ENCODE measurements at places on chromosomes 16 and 17. TPM values are rescaled to one million over a fixed set of nuclear protein-coding genes. Genes with fewer than 3 reads are reported as not detected.

DNA sequence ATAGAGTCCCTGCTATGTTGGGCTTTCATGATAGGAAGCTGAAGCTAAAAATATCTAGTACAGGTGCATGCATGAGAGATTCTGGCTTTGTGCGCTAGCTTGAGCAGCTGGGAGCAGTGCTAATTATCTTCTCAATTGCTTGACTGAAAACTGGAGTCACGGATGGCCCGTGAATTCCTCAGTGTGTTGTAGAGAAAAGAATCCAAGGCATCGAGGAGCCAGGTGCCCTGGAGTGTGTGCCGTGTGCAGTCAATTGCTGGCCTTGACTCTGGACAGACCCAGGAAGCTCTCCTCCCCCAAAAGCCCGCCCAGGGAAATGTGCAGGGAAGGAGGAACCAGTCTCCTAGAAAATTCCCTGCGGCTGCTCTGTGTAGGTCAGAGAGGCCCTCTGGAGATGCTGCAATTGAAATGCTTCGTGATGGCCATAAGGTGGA lies 14.2 kb downstream of the LGALS3BP start:
- DNase-seq: no peak
- no peak overlapping the region for H3K4me3 ChIP-seq
- H3K27ac ChIP-seq: no peak overlapping the region
- H3K27me3 ChIP-seq: no peaks in the 10 kb centered on the region

GRCh38 chr16:13645601-13646245 lies 274.2 kb upstream of the ERCC4 start:
- no peak overlapping the region for H3K4me3 ChIP-seq
- H3K27ac ChIP-seq: no peak overlapping the region
- no peaks in the 10 kb centered on the region for H3K27me3 ChIP-seq
- no peaks in the 10 kb centered on the region for H3K4me1 ChIP-seq
- no peaks in the 10 kb centered on the region for H3K36me3 ChIP-seq

DNA sequence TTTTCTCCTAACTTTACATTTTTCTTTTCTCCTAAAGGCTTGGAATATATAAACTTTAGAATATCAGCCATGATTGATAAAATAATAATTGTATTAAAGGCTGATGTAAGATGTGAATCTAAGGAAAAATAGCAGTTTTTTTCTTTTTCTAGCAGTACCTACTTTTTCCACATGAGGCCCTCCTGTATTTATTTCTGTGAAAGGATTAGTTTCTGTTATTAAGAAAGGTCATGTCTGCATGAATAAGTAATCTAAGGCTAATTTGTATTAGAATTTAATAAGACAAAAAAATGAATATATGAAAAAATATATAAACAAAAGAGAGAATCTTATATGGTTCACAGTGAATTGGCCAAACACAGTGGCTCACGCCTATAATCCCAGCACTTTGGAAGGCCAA lies 85.3 kb downstream of the STXBP4 start:
- DNase-seq: peak; percentile 58
- H3K4me3 ChIP-seq: no peak overlapping the region
- peaks cover 31% of the 10 kb centered on the region for H3K4me1 ChIP-seq
- H3K36me3 ChIP-seq: peaks cover 3% of the 10 kb centered on the region
- H3K27me3 ChIP-seq: no peaks in the 10 kb centered on the region

DNA sequence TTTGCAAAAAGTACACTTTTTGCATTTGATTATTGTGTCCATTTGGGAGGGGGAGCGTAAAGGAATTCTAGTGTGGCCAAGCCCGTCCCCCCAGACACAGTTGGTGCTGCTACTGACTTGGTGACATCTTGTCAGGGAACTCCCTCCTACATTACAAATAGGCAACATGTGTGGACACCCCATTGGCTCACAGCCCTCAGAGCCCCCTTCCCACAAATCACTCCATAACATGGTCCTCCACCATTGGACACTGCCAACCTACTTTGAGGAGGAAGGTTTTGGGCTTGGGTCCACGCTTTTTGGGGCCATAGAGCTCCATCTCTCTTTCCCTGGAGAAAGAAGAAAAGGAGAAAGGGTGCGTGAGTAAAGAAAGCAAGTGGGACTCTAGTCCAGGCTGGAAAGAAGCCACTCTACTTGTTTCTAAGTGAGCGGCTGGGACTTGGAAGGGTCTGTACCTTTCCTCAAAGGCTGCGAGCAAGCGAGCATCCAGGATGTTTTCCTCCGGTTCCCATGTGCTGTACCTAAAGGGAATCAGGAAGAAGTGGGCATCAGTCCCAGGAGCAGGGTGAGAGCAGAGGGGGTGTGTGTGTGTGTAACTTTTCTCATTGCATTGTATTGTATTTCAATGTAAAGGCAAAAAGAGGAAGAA lies 958 bp downstream of the CBX8 start:
- H3K36me3 ChIP-seq: peaks cover 15% of the 10 kb centered on the region
- H3K4me3 ChIP-seq: peak overlapping the region; percentile 88
- H3K4me1 ChIP-seq: peaks cover 65% of the 10 kb centered on the region
- DNase-seq: no peak

- H3K27ac ChIP-seq: no peak overlapping the region
- no peak for DNase-seq
- H3K4me3 ChIP-seq: no peak overlapping the region
- H3K27me3 ChIP-seq: peaks cover 5% of the 10 kb centered on the region
- no peaks in the 10 kb centered on the region for H3K4me1 ChIP-seq
- no peaks in the 10 kb centered on the region for H3K36me3 ChIP-seq
Measured at GRCh38 chr16:72159801-72160200, 12.2 kb downstream of the PMFBP1 start.

DNA sequence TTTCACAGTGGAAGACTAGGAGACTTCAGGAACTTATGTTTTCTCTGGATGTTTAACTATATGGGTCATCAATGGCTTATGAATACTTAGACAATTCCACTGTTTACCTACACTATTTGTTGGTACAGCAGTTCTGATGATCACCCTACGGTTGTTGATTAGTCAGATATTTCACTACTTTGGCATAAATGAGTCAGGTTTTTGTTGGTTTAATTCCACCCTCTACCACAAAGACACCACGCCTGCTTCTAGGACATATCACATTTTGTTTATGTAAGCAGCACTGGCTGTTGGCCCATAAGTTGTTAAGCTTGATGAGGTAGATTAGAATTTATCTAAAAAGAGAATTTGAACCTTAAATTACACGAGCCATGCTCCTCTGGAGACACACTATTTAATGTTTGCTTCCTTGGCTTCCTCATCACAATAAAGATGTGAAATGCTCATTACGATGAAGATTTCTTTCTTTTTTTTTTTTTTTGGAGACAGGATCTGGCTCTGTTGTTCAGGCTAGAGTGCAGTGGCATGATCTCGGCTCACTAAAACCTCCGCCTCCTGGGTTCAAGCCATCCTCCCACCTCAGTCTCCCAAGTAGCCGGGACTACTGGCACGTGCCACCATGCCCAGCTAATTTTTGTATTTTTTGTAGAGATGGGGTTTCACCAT lies 4.3 kb downstream of the GDE1 start:
- peaks cover 25% of the 10 kb centered on the region for H3K36me3 ChIP-seq
- no peak overlapping the region for H3K4me3 ChIP-seq
- H3K27ac ChIP-seq: no peak overlapping the region
- peaks cover 18% of the 10 kb centered on the region for H3K4me1 ChIP-seq

DNA sequence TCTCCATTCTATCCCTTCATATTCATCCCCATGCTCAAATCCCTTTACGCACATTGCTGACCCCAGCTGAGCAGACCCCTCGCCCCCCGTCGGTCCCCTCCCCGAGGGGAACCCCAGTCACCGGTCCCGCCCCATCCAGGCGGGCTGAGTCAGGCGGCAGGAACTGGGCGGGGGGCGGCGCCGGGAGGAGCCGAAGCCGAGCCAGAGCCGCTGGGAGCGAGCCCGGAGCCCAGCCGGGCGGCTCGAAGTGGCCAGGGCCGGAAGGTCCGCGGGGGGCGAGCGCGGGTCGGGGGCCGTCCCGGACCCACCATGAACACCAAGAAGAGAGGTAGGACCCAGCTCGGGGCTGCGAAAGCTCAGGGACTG lies 8.6 kb downstream of the RIPOR1 start:
- peaks cover 14% of the 10 kb centered on the region for H3K4me1 ChIP-seq
- peaks cover 3% of the 10 kb centered on the region for H3K36me3 ChIP-seq
- H3K27ac ChIP-seq: no peak overlapping the region
- H3K27me3 ChIP-seq: peaks cover 12% of the 10 kb centered on the region
- H3K4me3 ChIP-seq: peak overlapping the region; percentile 60

GRCh38 chr16:30766933-30767284 lies 4.8 kb downstream of the RNF40 start:
- peaks cover 86% of the 10 kb centered on the region for H3K36me3 ChIP-seq
- H3K4me1 ChIP-seq: peaks cover 10% of the 10 kb centered on the region
- no peak overlapping the region for H3K4me3 ChIP-seq

GRCh38 chr17:31492880-31493655 lies 101.6 kb downstream of the RAB11FIP4 start:
- H3K4me1 ChIP-seq: no peaks in the 10 kb centered on the region
- no peaks in the 10 kb centered on the region for H3K27me3 ChIP-seq
- no peaks in the 10 kb centered on the region for H3K36me3 ChIP-seq
- H3K27ac ChIP-seq: no peak overlapping the region

DNA sequence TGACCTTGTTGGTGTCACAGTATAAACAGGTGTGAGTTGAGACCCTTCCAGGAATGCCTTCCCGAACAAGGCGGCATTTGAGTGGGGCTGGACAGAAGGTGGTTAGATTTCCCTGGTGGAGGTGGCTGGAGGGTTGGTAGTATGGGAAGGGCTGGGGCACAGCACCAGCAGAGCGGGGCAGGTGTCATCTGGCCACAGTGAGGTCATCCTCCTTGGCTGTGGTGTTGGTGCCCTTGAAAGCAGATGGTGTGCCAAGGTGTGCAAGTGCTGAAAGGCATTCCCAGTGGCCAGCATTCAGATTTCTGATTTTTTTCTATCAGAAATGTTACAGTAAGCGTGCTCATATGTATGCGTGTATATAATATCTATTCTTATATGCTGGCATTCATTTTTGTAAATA lies 126.6 kb downstream of the LAT start:
- H3K27ac ChIP-seq: no peak overlapping the region
- H3K4me3 ChIP-seq: no peak overlapping the region
- no peaks in the 10 kb centered on the region for H3K36me3 ChIP-seq
- no peaks in the 10 kb centered on the region for H3K4me1 ChIP-seq

DNA sequence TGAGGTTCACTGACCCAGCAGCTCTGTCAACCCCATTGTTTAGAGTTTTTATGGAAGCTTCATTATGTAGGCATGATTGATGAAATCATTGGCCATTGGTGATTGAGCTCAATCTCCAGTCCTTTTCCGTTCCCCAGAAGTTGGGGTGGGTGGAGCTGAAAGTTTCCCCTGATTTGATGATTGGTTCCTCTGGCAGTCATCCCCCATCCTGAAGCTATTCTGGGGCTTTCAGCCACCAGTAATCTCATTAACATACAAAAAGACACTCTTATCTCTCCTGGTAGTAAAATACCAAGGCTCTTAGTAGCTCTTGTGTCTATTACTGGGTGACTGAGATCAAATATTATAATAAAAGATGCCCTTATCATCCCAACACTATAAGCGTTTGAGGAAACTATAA lies 67.1 kb downstream of the TANC2 start:
- peak; percentile 2 for DNase-seq
- H3K36me3 ChIP-seq: peaks cover 2% of the 10 kb centered on the region
- H3K4me3 ChIP-seq: no peak overlapping the region
- H3K4me1 ChIP-seq: no peaks in the 10 kb centered on the region
- H3K27me3 ChIP-seq: no peaks in the 10 kb centered on the region

GRCh38 chr16:53915452-53916160 lies 211.7 kb downstream of the FTO start:
- no peaks in the 10 kb centered on the region for H3K27me3 ChIP-seq
- H3K36me3 ChIP-seq: no peaks in the 10 kb centered on the region
- H3K4me1 ChIP-seq: peaks cover 33% of the 10 kb centered on the region
- no peak overlapping the region for H3K4me3 ChIP-seq

- H3K36me3 ChIP-seq: peaks cover 19% of the 10 kb centered on the region
- H3K4me3 ChIP-seq: no peak overlapping the region
- peak overlapping the region; percentile 73 for H3K27ac ChIP-seq
- H3K4me1 ChIP-seq: peaks cover 26% of the 10 kb centered on the region
- H3K27me3 ChIP-seq: no peaks in the 10 kb centered on the region
Measured at GRCh38 chr17:81922566-81923301, 4.8 kb upstream of the SIRT7 start.

- no peaks in the 10 kb centered on the region for H3K36me3 ChIP-seq
- no peak overlapping the region for H3K27ac ChIP-seq
- no peaks in the 10 kb centered on the region for H3K4me1 ChIP-seq
- no peaks in the 10 kb centered on the region for H3K27me3 ChIP-seq
Measured at GRCh38 chr17:83198366-83199341, 119.2 kb downstream of the METRNL start.

DNA sequence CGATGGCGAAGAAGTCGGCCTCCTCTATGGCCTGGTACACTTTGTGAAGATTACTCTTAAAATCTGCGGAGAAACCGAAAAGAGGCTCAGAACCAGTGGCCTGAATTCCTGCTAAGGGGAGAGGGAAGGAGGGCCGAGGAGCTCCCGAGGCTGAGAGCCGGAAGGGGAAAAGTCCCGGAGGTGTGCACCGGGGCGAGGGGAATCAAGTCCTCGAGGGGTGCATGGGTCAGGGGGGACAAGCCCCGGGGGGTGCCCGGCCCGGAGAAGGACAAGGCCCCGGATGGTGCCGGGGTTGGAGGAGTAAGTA lies 495 bp downstream of the PARN start:
- no peak for DNase-seq
- peaks cover 25% of the 10 kb centered on the region for H3K4me1 ChIP-seq
- peak overlapping the region; percentile 91 for H3K27ac ChIP-seq
- H3K4me3 ChIP-seq: peak overlapping the region; percentile 84

- H3K4me3 ChIP-seq: no peak overlapping the region
- DNase-seq: no peak
- no peak overlapping the region for H3K27ac ChIP-seq
Measured at GRCh38 chr16:49972961-49973360, 52.1 kb upstream of the CNEP1R1 start.

GRCh38 chr17:50209472-50210239 lies 8.2 kb upstream of the COL1A1 start:
- H3K4me3 ChIP-seq: no peak overlapping the region
- peak; percentile 62 for DNase-seq
- peaks cover 23% of the 10 kb centered on the region for H3K4me1 ChIP-seq
- peak overlapping the region; percentile 20 for H3K27ac ChIP-seq
- H3K27me3 ChIP-seq: no peaks in the 10 kb centered on the region

- peak; percentile 53 for DNase-seq
- H3K27me3 ChIP-seq: no peaks in the 10 kb centered on the region
- H3K4me1 ChIP-seq: no peaks in the 10 kb centered on the region
- H3K4me3 ChIP-seq: no peak overlapping the region
- no peaks in the 10 kb centered on the region for H3K36me3 ChIP-seq
Measured at GRCh38 chr16:69917739-69918138, 33.4 kb upstream of the CLEC18A start.

GRCh38 chr16:29662000-29662728 lies 883 bp upstream of the SPN start:
- DNase-seq: no peak
- H3K4me1 ChIP-seq: no peaks in the 10 kb centered on the region
- no peaks in the 10 kb centered on the region for H3K27me3 ChIP-seq
- H3K27ac ChIP-seq: no peak overlapping the region
- no peak overlapping the region for H3K4me3 ChIP-seq

PPP1R27 gene
- not detected for total RNA-seq

KRT9 gene
- total RNA-seq: not detected

MRPL58 gene
- total RNA-seq: 59.9 TPM

CD300LG gene
- total RNA-seq: not detected

PFN1 gene
- total RNA-seq: 1,026 TPM

NXN gene
- total RNA-seq: 6.0 TPM

RSAD1 gene
- 48.4 TPM for total RNA-seq

EME1 gene
- total RNA-seq: 44.0 TPM

All from A673 (cell line).